ENCODE measurements at places on chromosomes 16 and 17.
A peak's percentile ranks its signal among the peaks of the same experiment; 100 is the strongest.

DNA sequence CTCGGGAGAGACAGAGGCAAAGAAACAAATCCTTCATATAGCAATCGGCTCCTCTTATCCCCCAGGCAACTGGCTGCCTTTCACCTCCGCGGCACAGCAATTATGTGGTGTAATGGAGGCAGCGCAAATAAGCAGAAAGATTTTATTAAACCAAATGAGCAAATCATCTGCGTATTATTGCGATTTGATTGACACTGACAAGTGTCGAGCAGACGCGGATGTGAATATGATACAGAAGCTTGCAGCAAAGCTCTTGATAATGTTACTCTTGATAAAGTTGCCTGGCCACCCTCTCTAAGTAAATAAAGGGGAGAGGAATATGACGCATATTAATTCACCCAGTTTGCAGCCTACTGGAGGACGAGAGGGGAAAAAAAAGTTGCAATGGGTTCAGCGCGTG, 26.5 kb upstream of the AKTIP start:
- no peak for DNase-seq

DNA sequence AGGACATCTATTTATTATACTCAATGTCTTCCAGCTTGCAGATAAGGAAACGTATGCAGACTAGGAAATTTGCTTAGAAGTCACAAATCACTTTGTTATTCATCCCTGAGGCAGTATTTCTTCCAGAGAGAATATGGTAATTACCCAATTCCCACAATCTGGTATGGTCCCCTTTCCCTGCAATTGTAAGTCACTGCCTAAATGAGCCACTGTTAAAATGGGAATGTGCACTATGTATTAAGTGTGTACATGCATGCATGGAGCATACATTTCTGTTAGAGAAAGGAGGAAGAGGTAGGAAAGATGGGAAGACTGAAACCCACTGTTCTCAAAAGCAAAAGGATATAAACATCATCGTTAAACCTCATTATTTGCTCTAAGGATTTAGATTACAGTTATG, 10.0 kb downstream of the NUFIP2 start:
- no peak for DNase-seq

DNA sequence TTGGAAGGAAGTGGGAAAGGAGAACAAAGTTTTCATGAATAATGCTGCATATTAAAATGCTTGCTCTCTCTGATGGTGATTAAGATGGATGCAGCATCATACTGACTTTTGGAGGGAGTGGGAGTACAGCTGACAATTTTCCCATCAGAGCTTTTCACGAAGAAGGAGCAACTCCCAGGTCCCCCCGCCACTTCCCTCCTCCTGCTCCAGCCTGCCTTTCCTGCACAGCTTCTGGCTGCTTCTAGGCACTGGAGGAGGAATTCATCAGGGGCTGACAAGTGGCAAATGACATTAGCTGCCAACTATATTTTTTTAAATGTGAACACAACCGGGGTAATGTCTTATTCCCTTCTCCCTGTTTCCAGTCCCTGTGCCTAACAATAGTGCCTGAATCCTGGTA, 477.9 kb downstream of the SHISA9 start:
- no peak for DNase-seq

- no peak for DNase-seq
These were observed 214.7 kb downstream of the RPTOR start for GRCh38 chr17:80759377-80759673.

DNA sequence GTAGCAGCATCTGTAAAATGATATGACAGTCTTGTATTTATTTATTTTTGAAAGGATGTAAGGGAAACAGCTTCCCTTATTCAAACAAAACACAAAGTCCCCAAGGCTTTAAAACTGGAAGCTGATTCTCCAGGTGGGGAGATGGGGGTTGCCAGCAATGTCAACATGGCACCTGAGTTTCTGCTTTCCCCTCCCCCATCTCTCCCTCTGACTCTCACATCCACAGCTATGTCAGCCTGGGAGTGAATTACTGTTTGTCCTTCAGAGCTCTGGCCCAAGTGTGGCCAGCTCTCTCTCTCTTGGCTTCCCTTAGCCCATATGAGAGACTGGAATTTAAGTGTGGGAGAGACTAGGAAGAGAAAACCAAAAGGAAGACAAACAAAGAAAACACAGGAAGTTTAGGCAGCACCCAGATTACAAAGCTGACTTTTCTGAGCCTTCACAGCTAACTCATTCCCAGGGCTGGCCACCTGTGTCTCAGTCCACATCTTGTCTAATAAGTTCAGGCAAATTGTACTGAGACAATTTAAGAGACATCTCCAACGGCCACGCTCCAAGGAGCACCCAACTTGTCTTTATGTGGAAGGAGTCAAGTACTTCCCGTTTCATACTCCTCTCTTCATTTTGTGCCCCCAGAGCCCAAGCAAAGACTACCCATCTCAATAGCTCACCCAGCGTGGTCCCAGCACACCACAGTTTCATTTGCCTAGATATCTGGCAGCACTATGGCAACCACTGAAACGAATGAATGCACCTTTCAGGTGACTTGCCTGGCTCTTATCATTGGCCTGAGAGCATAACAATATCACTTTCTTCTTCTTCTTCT, 69.2 kb downstream of the SOX9 start:
- no peak for DNase-seq

DNA sequence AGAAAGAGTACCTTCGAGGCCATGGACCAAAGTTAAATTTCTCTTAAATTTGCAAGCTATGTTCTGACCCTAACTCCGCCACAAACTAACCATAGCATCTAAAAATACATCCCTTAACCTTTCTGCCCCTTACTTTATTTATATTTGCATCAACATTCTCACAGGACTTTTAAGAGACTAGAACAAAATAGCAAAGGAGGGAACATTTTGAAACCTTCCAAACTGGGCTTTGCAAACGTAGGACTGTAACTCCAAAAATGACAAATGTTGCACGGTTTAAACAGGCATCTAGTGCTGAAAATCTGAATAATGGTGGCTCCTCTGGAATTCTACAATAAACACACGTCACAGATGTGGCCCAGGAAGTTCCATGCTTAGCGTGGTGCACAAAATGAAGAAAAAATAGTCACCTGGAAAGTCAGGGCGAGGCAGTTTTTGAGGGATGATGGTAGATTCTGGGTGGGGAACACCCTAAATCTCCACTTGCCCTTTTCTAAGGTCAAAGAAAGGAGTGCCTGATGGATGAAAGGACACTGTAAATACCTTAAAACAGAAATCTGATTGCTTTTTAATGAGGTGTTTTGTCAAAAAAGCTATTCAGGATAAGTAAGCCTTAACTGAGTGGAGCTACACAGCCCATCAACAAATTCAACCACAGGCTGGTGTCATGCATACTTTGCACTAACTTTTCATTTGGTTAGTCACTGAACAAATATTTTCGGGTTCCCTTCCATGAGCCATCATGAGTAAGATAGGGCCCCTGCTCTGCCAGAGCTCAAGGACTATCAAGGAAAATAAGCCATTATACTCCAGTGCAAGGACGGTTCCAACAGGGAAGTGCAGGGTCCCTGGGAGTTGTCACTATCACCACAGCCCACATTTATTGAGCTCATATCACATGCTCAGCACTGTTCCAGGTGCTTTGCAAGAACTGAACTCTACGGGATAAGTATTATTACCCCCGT, 21.2 kb downstream of the ARHGAP17 start:
- no peak for DNase-seq

DNA sequence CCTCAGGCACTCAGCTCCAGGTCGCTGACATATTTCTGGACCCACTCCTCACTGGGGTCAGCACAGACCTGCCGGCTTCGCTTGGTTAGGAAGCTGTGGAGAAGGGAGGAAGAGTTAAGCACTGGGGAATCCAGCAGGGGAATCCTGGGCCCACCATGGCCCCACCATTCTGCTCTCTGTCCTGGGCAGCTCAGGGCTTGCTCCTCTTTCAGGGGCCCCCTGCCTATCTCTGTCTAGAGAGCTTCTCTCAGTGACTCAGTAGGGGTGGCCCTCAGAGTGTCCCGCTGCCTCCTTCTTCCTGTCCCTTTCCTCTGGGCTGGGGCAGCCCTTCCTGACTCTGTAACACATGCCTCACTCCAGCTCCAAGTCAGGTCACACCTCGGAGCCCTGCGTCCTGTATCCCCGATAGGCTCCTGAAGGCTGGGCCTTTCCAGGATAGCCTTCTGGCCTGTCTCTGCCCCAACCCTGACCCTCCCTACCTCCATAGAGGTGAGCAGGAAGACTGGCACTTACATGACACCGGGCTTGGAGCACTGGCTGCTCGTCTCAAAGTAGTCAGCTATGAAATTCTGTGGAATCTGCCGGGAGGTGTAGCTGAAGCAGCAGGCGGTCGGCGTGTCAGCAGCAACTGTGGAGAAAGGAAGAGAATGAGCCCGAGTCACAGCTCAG, 1.1 kb downstream of the CCL3 start:
- DNase-seq, result no peak

- no peak for DNase-seq
These were observed 122.9 kb downstream of the SDK2 start for GRCh38 chr17:73521376-73521775.

DNA sequence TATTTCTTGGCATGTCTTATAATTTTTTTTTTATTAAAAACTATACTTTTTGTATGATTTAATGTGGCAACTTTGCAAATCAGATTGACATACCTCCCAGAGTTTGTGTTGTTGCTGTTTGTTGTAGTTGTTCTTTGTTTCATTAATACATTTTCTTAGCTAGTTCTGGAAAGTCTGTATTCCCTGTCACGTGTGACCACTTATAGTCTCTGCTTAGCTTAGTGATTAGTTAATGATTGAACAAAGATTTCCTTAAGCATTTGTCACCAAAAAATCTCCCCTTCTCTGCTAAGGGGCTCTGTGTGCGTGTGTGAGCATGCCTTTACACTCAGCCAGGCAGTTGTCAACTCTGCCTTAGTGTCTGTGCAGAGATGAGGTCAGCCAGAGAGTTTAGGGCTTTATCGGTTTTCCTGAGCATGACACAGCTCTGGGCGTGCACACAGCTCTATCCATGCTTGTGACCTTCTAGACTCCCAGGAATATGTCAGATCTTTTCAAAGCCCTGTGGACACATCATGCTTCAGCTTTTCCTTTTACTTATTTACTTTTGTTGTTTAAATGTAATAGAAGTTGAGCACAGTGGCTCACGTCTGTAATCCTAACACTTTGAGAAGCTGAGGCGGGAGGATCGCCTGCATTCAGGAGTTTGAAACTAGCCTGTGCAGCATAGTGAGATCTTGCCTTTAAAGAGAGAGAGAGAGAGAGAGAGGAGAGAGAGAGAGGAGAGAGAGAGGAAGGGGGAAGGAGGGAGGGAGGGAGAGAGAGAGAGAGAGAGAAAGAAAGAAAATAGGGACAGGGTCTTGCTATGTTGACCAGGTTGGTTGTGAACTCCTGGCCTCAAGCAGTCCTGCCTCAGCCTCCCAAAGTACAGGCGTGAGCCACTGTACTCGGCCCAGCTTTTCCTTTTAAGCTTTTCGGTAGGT, 21.9 kb downstream of the DNAI2 start:
- DNase-seq, result no peak

- no peak for DNase-seq
These were observed 712.8 kb downstream of the CDH8 start for GRCh38 chr16:61323456-61323855.

DNA sequence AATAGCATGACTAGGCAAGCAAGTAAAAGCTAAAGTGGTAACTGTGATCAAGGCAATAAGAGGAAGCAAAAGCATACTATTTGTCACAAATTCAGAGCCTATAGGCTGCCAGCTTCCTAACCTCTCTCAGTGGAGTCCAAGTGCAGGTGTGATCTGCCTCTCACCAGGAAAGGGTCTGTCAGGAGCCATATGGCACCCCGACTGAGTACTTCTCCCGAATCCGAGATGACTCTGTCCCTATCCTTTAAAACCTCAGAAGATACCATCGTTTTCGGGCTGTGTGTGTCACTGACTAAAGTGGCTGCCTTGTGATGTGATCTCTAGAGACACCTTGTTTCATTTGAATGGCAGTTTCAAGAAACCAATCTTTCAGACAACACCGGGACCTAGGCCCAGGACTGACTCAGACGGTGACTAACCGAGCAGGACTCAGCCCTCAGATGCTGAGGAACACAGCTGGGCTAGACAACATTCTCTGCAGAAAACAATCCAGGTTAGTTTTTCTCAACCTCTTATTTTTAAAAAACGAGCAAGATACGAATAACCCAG, 63.6 kb downstream of the SMG6 start:
- DNase-seq, result no peak

GRCh38 chr16:28623172-28623711, 13.4 kb upstream of the SULT1A1 start:
- DNase-seq, result peak; percentile 56

DNA sequence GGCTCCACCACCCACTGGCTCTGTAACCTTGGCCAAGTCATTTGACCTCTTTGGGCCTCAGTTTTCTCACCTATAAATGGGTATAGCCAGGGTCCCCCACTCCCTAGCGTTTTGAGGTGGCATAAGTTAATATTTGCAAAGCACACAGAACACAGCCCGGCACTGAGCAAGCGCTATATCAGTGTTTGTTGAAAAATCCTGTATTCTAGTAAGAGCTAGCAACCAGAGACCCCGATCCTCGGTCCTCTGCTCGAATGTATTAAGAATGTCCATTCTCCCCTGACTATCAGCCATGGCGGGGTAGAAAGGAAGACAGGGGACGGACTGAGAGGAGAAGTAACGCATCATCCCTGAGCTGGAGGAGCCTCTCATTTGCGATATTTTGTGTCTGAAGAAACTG, 131.2 kb downstream of the IRF8 start:
- DNase-seq, result no peak

DNA sequence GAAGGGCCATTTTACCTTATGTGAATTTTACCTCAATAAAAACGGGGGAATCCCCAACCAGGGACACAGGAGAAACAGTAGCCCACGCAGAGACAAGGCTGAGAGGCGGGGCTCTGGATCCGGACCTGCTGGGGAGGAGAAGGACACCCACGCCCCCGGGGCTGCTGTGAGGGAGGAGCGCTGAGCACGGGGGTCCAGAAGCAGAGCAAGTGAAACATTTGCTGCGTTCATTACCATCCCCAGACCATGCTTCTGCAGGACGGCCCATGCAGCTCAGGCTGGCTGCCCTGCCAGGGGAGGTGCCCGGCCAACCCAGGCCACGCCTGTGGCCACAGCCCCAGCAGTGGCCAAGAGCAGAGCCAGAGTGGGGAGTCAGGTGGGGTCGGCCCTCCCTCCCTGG, 50.0 kb downstream of the KCNJ18 start:
- DNase-seq, result no peak

DNA sequence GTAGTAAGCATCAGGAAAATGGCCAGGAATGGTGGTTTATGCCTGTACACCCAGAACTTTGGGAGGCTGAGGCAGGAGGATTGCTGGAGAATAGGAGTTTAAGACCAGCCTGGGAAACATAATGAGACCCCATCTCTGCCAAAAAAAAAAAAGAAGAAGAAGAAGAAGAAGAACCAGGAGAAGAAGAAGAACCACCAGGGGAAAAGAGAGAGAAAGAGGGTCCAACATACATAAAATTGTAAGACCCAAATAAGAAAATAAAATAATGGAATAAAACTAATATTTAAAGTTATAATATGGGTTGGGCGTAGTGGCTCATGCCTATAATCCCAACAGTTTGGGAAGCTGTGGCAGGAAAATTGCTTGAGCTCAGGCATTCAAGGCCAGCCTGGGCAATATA, 408.4 kb downstream of the ZFHX3 start:
- no peak for DNase-seq

DNA sequence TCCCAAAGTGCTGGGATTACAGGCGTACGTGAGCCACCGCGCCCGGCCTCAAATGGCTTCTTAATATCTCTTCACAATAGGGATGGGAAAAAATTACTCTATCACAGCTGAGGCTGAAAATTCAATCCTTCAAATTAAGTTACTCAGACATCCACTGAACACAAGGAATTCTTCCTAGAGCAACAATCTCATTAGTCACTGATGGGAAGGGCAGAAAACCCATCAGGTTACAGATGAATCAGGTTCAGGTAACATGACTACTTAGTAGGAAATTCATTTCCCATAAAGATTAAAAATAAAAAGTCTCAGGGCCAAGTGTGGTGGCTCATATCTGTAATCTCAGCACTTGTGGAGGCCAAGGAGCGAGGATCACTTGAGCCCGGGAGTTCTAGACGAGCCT, 42.5 kb upstream of the ABR start:
- no peak for DNase-seq

All from effector CD8-positive, alpha-beta T cell (primary cell).